Gastrocnemius medialis (tissue), 4 donors: ENCODE measurements at places on chromosomes 11 and 22.

DNA sequence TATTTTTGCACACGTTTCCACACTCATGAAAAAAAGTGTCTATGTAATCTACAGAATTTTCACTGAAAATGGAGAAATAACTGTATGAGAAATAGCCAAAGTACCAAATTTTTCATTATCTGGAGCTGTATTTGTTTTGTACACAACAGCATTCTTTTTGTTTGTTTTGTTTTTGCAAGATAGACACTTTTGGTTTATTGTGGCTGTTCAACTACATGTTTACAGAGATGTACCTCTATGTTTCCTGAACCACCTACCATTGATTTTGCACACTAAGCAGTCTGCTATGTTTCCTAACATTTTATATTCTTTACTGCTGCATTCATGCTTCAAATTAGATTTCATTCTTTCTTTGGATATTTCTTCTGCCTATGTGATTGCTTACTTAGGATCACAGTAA lies 116.3 kb downstream of the ELP4 start:
- DNase-seq: no peak

DNA sequence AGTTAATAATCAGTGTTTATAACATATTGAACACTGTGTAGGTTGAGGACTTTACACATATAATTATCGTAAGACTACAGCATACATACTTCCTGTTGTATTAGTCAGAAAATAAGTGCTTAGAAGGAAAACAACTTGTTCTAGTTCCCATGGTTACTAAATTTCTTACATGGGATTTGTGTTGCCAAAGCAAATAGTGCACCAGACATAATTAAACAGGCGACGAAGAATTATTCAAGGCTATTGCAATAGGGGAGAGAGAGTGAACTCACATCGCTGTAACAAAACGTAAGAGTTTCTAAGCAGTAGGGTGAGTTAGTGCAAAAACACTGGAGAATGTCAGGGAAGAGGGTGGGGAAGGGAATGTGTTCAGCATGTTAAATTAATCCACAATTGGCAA lies 347.8 kb downstream of the CNTN5 start:
- no peak for DNase-seq

DNA sequence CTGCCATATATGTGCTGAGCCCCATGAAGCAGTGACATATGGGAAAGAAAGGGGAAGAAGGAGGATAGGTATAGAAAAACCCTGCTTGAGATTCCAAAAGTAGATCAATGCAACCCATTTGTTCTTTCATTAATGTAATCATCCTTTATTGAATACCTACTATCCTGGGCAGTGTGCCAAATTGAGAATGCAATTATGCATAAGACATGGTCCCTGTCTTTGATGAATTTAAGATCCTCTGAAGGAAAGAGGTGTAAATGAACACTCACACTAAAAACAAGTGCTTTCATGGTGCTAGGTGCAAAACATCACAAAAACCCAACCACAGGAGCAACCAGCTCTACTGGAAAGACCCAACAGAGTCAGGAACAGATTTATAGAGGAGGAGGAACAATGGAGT lies 29.7 kb downstream of the FLI1 start:
- DNase-seq: no peak

DNA sequence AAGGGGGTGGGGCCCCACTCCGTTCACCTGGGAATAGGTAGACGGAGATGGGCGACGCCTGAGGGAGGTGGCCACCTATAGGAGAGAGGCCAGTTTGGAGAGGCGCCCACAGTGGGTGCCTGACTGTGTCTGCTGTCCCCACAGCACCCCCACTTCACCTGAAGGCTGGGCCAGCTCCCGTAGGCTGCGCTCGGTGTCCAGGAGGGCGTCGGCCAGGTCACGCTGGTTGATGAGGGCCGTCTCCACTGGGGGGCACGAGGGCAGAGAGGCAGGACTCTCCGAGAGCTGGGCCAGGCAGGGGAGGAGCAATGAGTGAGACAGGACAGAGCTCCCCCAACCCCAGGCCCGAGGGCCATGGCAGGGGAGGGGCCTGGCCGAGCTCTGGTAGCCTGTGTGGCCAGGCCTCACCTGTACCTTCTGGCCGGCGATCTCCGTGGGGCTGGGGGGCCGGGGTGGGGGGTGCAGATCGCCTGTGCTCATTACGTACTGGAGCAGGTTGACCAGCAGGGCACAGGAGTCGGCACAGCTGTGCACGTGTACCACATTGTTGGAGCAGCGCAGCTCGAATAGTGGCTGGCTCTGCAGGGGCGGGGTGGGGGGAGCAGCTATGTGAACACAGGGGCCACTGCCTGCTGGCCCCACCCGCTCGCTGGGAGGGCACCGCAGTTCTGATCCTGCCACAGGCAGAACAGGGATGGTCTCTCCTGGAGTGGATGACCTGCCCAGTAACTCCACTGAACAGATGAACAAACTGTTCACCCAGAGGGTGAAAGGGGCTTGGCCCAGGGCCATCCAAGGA lies 14.7 kb downstream of the ATG2A start:
- no peak for DNase-seq

DNA sequence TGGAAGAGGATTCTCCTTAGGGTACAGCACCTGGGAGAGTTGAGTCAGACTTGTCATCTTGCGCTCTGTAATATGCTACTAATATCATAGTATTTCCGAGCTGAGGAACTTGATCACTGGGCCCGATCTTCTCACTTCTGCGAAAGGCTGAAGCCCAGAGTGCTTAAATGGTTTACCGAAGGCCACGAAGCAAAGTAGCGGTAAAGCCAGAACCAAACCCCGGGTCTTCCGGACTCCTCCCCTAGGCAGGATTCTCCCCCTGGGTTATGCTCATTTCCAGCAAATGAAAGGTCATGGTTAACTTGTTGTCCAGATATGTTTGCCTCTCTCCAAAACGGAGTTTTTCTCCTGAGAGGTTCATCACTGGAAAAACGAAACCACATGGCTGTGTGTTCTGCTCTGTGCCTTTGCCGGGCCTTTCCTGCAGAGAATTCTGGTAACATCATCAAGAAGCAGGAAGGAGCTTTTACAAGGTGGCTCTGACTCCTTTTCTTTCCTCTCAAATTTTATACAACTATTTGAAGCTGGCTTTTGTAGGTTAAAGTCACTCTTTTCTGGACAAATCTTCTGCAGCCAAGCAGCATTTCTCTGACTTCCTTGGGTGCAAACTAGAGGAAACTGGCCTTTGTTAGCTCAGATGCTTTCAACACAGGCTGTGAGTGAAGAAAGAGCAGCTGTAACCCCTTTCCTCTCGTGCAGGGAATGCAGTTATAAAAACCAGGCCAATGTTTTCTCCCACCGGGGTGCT lies 35.5 kb downstream of the UBASH3B start:
- DNase-seq: no peak

DNA sequence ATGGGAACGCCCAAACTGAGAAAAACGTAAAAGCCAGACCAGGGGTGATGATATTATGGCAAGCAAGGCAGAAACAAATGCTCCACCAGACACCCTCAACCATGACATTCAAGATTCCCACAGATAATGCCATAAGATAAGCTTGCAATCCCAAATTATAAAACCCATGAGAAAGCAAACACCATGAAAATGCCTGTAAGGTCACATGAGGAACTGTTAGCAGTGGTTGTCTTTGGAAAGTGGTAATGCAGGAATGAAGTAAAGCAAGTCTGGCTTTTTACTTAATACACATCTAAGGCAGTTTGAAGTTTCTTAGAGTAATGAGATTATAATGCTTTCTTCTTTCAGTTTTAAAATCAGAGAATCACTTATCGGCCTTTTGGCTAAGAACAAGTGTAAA lies 111.0 kb downstream of the MN1 start:
- no peak for DNase-seq

DNA sequence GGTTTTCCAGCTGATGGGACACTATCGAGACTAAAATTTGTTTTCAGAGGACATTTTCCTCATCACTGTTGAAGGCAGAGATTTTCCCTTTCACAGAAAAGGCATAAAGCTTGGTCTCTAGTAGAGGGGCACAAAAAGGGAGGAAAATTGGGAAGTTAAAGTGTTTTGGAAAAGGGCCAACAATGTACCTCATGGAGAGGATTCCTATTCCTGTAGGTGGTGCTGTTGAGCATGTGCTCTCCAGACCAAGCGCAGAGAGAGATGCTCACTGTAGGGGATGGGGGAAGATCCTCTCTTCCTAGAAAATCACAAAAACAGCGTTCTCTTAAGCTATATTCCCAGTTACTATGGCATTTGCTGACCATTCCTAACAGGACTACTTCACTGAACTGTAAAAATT lies 44.9 kb downstream of the OR4C46 start:
- DNase-seq: no peak

- DNase-seq: no peak
Observed at GRCh38 chr11:47593492-47593933, 698 bp downstream of the C1QTNF4 start.

GRCh38 chr11:120918257-120918656 lies 105.6 kb upstream of the TBCEL start:
- DNase-seq: no peak

DNA sequence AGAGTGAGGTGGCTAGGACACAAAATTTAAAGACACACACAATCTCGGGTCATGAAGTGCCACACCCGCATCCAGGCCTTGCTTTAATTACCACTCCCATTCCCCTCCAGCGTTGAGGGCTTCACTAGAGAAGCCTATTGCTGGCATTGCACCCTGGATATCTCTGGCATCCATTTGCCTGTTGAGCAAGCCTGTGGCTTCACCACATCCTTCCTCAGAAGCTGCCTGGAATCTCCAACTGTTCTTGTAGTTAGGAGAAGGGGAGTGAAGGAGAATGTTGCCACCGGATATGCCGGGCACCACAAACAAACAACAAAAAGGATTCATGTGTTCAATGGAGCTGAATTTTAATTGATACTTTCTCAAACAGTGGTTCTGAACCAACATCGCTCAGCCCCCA lies 34.4 kb upstream of the RCN1 start:
- DNase-seq: no peak

GRCh38 chr22:20247010-20247505 lies 21.1 kb downstream of the RTN4R start:
- DNase-seq: peak; percentile 20

DNA sequence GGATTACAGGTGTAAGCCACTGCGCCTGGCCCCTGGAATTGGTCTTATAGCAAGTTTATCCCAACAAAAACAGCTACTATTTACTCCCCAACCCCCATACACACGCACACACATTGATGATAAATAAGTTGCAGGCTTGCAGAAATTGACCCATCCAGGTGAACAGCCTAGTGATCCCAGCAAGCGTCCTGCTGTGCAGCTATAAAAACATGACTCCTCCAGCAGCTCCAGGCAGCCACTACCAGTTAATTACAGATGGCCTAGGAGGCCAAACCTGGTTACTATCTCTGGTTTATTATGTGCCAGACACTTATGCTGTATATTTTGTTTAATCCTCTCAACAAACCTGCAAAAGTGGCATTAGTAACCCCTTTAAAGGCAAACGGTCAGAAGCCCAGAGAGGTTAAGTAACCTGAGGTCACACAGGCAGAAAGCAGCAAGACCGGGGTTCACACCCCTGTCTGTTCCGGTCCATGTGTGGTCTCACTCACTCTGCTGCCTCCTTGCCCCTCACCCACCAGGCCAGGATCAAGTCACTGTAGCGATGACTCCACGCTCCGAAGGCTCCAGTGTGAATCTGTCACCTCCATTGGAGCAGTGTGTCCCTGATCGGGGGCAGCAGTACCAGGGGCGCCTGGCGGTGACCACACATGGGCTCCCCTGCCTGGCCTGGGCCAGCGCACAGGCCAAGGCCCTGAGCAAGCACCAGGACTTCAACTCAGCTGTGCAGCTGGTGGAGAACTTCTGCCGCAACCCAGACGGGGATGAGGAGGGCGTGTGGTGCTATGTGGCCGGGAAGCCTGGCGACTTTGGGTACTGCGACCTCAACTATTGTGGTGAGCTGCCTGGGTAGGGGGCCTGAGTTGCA lies 6.6 kb downstream of the F2 start:
- no peak for DNase-seq

GRCh38 chr11:24779791-24780190 lies 282.9 kb downstream of the LUZP2 start:
- DNase-seq: no peak

- no peak for DNase-seq
Observed at GRCh38 chr11:99020352-99021225, at the start of gene CNTN5. Gene CNTN5 (plus strand): TSS chr11:99020949.

DNA sequence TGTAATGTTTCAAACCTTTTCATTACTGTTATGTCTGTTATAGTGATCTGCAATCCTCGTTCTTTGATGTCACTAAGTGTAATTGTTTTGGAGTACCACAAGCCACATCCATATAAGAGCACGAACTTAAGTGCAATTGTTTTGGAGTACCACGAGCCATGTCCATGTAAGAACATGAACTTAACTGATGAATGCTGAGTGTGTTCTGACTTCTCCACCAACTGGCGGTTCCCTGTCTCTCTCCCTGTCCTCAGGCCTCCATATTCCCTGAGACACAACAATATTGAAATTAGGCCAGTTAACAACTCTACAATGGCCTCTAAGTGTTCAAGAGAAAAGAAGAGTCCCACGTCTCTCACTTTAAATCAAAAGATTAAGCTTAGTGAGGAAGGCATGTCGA lies 23.5 kb downstream of the TESMIN start:
- DNase-seq: no peak

DNA sequence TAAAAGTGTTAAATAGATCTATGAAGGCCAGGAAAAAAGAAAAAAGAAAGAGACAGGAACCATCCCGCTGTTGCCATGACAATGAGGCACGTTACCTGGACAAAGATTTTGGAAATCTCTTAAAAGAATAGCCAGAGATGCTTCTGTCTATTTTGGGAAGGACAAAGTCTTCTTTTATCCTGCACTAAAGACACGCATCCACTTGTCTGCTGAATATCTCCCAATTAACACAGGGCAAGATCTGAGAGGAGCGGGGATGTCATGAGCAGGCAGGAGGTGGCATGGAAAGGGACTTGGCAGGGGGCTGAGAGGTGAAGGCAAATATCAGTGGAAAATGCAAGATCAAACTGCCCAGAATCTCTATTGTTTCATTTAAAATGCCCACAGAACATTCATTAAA lies 153.8 kb upstream of the BLID start:
- no peak for DNase-seq

- no peak for DNase-seq
Observed at GRCh38 chr11:94897330-94897768, 76.0 kb downstream of the CWC15 start.

GRCh38 chr11:112392904-112393303 lies 132.2 kb upstream of the PLET1 start:
- no peak for DNase-seq

DNA sequence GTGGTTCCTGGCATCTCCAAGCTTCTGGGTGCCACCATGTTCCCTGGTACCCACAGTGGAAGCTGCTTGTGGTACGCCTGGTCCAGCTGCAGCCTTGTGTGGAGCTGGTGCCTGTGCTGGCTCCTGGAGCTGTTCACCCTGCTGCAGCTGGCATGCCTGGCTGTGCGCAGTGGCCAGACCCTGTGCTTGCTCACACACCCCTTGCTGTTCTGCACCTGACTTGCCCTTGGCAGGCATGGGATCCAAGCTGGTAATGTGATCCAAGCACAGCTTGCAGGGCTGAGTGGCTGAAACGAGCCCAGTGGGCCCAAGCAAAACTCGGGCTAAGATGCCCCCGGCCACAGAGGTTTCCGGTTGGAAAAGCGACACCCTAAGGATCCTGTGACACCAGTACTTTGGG lies 104.7 kb upstream of the CLMP start:
- peak; percentile 84 for DNase-seq
